ENCODE measurements at places on chromosomes 6 and 20. TPM values are rescaled to one million over a fixed set of nuclear protein-coding genes. Genes with fewer than 3 reads are reported as not detected.

The CENPB gene
- total RNA-seq: 120 TPM

The BANF2 gene
- not detected for total RNA-seq

The GSTA1 gene
- total RNA-seq: not detected

The CRISP1 gene
- total RNA-seq: not detected

The TFAP2A gene
- 9.3 TPM for total RNA-seq

The MOCS3 gene
- total RNA-seq: 6.9 TPM

The COX4I2 gene
- not detected for total RNA-seq

The RGS17 gene
- 6.3 TPM for total RNA-seq

The PPP1R14C gene
- total RNA-seq: 2.8 TPM

The TREM1 gene
- 0.25 TPM for total RNA-seq

The TGM2 gene
- total RNA-seq: 542 TPM

The UNC5CL gene
- total RNA-seq: 0.76 TPM

The FAM83C gene
- total RNA-seq: 0.14 TPM

The PCK1 gene
- 0.06 TPM for total RNA-seq
